ENCODE measurements at places on chromosomes 2 and 18. TPM values are rescaled to one million over a fixed set of nuclear protein-coding genes. Genes with fewer than 3 reads are reported as not detected.

The C2orf80 gene
- not detected for total RNA-seq

The KIAA2012 gene
- total RNA-seq = not detected

The AOX1 gene
- total RNA-seq = 212 TPM

The PEX13 gene
- 18.6 TPM for total RNA-seq

The BCL11A gene
- total RNA-seq = 0.16 TPM

The ASXL3 gene
- 0.65 TPM for total RNA-seq

The SH3RF3 gene
- total RNA-seq = 5.3 TPM

The CHST10 gene
- total RNA-seq = 1.7 TPM

The CHST9 gene
- not detected for total RNA-seq

The SLC35F6 gene
- 49.5 TPM for total RNA-seq

The ELOA2 gene
- total RNA-seq = not detected

The TFCP2L1 gene
- total RNA-seq = 3.6 TPM

The TMEM37 gene
- total RNA-seq = 57.7 TPM

The COL6A3 gene
- total RNA-seq = 983 TPM

The BOK gene
- total RNA-seq = 69.9 TPM

The PER2 gene
- 2.9 TPM for total RNA-seq

The RESP18 gene
- not detected for total RNA-seq

The PRADC1 gene
- 18.6 TPM for total RNA-seq

The EVX2 gene
- not detected for total RNA-seq

The MOGAT1 gene
- 2.8 TPM for total RNA-seq
